GF-D8 (cell line): ENCODE measurements at places on chromosomes 16 and 17.

- no peak for DNase-seq
These were observed 135.6 kb downstream of the PARN start for GRCh38 chr16:14494396-14494966.

GRCh38 chr17:79835953-79836509 lies 3.2 kb downstream of the CBX4 start:
- DNase-seq, result no peak

DNA sequence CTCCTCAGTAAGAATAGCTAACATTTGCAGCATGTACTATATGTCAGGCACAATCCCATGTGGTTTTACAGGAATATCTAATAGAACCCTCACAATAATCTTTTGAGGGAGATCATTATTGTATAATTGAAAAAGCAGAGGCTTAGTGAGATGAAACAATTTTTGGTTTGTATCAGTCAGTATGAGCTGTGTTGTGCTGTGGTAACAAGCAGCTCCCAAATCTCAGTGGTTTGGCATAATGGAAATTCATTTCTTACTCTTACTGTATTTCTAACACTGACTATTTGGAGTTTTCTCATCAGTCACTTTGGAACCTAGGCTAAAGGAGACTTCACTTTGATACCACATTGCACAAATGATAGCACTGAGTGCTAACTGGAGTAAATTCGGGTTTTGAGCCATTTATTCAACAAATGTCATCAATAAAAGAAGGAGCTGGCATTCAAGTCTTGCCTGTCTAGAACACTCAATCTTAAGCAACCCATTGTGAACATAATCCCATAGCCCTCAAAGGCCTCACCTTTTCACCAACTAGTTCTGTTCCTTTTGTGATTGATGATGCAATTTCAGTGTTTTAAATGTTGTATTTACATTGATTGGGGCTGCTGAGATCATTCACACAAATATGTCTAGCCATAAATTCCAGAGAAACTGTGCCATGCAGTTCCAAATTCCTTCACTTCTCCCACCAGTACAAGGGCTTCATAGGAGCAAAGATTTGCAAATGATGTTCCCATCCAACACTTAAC lies 441.0 kb downstream of the XYLT1 start:
- no peak for DNase-seq

- no peak for DNase-seq
These were observed 186.0 kb downstream of the GRIN2A start for GRCh38 chr16:9996221-9996620.

DNA sequence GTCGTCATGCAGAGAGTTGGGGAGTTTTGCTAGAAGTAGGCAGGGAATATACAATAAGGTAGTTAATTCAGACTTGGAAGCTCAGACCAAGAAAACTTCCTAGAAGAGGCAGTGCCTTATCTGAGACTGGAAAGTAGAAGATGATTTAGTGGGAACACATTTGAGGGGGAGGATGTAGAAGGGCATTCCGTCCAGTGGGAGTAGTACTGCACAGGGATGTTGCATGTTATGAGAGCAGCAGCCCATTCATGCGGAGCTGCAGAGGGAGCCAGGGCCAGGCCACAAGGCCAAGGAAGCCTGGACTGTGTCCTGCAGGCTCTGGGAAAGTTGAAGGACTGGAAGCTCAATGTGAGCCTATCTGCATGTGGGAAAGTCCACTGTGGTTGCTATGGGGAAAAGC lies 344.5 kb upstream of the EEF2KMT start:
- no peak for DNase-seq

DNA sequence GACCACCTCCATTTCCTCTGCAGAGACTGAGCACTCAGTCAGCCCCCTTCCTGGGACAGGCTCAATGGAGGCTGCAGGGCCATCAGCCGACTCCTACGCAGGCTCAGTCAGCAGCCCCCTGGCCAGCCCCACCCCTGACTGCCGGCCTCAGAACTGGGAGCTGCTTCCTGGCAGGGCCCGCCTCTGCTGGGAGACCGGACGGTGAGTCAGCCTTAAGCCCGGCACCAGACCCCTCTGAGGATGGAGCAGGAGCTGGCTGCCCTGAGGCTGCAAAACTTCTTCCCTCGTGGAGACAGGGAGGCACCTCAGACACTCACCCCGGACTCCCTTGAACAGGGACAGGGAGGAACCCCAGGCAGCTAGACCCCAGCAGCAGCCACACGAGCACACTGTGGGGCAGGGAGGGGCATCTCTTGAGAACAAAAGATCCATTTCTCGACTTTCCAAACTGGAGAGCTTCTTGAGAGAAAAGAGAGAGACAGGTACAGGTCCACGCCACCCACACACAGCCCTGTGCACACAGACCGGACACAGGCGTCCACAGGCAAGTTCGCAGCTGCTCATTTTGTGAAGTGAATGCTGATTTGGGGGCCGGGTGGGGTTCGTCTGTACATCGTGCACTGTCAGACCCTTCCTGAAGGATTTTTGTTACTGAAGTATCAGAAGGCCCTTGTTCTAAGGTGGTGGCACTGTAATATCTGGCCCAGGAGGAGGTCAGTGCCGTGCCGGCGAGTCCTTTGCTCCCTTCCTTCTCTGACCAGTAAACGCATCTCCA lies 1.3 kb upstream of the TUBB3 start:
- DNase-seq, result no peak

DNA sequence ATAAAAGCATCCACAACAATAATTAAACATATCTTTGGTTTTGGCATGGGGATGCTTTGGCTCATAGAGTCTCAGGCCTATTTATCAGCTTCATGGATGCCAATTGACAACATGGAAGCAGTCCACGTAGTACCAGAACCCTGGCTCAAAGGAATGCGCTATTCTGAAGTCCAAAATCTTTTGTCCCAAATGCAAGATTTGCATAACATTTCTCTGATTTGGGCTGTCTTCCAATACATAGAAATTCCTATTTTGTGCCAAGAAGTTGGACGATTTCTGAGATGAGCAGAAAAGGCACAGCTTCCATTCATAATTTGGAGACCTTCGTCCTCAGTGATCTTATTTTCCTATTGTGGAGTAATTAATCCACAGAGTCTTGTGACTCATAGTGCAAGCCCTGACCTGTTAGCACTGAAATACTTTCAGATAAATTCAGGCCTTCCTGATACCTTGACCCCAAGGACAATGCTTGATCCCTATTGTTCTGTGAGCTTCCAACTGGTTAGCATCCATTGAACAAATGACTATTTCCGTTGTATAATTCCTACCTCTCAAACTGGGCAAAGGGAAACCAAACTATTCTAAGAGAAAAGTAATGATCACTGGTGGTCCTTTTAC lies 78.4 kb upstream of the CDH11 start:
- DNase-seq, result no peak

DNA sequence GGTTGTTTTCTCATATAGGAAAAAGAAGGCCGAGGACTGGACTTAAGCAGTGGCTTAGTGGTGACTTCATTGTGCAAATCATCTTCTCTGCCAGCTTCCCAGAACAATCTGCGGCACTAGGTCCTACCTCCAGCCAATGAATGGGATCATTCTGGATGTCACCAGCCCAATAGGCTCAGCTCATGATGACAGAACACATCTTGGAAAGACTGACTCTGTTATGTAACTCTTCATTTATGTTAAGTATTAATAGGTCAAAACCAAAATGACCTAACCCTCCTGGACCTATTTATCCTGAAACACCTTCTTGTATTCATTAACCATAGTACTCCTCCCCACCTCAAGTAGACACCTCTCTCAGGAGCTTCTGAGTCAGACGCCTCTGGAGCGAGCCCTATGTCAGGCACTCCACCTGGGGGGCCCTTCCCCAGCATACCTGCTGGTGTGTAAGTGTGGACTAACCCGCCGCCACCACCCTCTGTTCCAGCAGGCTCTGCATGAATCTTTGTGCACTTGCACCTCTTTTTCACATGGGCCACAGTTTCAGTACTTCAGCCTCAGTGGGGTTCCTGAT lies 7.2 kb downstream of the ARL2BP start:
- no peak for DNase-seq
